ENCODE measurements at places on chromosomes 11 and 22.

- DNase-seq: no peak
Measured at GRCh38 chr11:1852877-1853276, at the start of gene LSP1. Gene LSP1 (plus strand): TSS chr11:1853084. CDS start chr11:1853145, 61 bp downstream.

GRCh38 chr11:765025-765801 is 12.1 kb downstream of the GATD1 start:
- peak; percentile 66 for DNase-seq

DNA sequence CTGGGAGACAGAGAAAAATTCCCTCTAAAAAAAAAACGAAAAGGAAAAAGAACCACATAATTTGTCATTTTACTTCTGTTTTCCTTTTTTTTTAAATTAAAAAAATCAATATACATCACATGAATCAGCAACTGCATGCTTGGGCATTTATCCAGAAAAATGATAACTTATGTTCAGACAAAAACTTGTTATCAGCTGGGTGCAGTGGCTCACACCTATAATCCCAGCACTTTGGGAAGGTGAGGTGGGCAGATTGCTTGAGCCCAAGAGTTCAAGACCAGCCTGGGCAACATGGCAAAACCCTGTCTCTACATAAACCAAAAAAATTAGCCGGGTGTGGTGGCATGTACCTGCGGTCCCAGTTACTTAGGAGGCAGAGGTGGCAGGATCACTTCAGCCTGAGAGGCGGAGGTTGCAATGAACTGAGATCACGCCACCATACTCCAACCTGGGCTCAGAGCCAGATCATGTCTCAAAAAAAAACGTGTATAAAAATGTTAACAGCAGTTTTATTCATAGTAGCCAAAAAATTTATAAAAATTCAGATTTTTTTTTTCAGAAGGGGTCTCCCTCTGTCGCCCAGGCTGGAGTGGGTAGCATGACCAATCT is 28.5 kb downstream of the AMBRA1 start:
- no peak for DNase-seq

- no peak for DNase-seq
Measured at GRCh38 chr11:90601261-90601660, 378.4 kb upstream of the CHORDC1 start.

DNA sequence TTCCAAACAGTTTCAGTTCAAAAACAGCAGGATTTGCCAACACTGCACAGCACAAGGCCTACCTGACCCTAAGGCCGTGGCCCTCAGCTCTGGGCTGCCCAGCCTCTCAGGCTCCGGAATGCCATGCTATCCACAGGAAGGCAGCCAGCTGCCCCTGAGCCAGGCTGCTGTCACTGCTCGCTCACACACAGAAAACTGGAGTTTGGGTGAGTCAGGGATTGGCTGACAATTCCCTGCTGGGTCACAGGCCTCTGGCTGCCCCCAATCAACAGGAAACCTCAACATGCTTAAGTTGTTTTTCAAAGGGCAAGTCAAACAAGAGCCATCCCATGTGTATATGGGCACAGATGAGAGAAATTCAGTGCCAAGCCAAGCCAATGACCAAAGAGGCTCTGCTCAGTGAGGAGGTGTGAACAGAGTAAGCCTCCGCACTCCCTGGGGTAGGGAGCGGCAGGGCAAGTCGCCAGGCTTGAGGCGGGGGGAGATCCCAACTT is 50.2 kb downstream of the RPL27A start:
- peak; percentile 58 for DNase-seq

- peak; percentile 88 for DNase-seq
Measured at GRCh38 chr11:12411806-12412727, 34.7 kb downstream of the PARVA start.

- no peak for DNase-seq
Measured at GRCh38 chr22:49540084-49540912, 287.4 kb downstream of the BRD1 start.

DNA sequence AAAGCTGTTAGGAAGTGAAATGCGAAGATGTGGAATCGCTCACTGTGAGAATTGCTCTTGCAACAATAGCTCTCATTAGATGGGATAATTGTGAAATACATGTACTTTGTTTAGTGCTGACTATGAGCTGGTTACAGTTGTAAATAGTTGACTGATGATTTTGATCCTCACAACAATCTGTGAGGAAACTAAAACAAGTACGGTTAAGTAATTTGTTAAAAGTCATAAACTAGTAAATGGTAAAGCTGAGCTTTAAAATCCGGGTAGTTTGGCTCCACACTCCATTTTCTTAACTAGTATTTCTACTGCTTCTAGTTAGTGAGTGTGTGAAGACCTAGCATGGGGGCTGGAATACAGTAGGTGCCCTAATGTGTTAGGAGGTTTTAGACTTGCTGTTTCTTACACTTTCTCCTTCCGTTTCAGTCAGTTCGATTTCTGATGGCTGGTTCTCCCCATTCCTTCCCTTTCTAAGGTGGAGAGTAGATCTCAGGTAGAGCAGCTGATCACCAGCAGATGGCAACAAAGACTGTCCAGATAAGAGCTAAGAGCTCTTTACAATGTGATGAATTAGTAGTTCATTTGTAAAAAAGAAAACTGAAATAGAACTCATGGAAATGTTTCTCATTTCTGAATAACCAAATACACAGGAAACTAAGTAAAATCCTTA is 16.3 kb upstream of the CYP2R1 start:
- DNase-seq: peak; percentile 66

DNA sequence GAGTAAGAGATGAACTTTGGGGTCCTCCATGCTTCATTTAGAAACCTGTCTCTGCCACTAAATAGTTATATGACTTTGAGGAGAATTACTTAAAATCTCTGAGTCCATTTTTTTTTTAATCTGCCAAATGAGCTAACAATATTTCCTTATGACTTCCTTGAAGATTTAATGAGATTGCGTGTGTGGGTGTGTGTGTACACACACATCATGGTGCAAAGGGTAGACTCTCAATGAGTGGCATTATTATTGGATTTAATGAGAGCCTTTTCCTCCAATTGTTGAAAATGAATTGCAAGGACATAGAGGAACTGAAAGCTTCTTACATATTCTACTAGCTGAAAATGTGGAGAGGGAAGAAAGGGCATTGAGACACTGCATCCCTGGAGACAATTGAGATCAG is 573.5 kb upstream of the LUZP2 start:
- DNase-seq: no peak

- no peak for DNase-seq
Measured at GRCh38 chr11:69593851-69594250, 47.1 kb upstream of the CCND1 start.

GRCh38 chr22:25746012-25746373 is 4.0 kb downstream of the MYO18B start:
- peak; percentile 65 for DNase-seq

DNA sequence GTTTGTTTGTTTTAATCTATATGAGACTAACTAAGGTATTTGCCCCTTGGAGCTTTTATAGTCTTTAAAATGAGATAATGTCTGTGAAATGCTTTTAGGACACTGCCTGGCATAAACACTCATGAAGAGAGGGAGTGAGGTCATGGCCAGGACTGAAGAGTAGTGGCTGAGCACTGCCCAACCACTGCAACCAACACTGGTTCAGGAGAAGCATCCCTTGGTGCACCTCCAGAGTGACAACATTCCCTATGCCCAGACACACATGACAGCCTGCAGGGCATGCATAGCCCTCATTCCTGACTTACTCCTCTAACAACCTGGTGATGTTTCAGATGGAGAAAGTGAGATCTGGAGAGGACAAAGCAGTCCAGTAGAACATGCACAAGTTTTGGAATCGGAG is 36.1 kb downstream of the ME3 start:
- DNase-seq: no peak

DNA sequence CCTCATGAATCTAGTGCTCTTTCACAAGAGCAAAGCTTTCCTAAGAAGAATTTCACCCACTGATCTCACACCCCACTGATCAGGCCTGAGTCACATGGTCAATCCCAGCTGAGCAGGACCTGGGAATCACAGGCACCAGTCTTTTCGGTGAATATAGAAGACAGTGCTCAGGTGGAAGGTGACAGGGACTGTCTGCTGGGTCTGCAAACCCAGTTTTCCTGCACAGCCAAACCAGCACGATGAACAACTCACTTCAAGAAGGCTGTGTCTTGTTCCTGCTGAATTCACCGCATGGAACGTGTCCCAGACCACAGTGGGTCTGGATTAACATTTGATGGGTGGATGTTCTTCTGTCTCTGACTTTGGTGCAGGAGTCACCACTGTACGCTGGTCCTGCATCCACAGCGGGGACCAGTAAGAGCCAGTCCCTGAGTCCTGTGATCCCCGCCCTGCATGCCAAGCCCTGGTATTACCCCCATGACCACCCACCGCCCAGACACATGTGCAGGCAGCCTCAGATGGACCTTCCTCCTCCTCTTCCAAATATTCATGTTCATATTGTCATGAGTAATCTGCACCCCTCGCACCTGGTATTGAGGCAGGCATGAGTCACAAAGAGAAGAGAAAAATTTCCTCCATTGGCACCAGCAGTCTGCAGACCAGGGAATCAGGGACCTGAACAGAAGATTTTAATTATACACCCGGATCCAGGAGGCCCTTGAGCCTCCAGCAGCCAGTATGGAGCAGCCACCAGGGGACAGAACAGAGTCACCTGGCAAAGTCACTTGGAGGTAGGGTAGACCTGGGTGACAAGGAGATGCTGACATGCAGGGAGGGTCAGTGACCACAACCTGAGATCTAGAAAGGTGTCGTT is 8.6 kb upstream of the IGLL5 start:
- DNase-seq: no peak

DNA sequence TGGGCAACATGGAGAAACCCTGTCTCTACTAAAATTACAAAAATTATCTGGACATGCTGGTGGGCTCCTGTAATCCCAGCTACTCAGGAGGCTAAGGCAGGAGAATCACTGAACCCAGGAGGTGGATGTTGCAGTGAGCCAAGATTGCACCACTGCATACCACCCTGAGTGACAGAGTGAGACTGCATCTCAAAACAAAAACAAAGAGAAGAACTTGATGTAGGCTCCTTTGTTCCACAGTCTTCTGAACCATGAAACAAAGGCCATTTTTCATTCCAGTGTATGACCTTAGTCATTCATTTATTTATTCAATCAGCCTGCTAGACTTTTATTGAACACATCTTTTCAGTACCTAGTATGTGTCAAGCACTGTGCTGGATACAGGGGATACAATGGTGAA is 369.6 kb downstream of the FAT3 start:
- DNase-seq: no peak

- DNase-seq: no peak
Measured at GRCh38 chr11:44332665-44333064, 22.7 kb upstream of the ALX4 start.

DNA sequence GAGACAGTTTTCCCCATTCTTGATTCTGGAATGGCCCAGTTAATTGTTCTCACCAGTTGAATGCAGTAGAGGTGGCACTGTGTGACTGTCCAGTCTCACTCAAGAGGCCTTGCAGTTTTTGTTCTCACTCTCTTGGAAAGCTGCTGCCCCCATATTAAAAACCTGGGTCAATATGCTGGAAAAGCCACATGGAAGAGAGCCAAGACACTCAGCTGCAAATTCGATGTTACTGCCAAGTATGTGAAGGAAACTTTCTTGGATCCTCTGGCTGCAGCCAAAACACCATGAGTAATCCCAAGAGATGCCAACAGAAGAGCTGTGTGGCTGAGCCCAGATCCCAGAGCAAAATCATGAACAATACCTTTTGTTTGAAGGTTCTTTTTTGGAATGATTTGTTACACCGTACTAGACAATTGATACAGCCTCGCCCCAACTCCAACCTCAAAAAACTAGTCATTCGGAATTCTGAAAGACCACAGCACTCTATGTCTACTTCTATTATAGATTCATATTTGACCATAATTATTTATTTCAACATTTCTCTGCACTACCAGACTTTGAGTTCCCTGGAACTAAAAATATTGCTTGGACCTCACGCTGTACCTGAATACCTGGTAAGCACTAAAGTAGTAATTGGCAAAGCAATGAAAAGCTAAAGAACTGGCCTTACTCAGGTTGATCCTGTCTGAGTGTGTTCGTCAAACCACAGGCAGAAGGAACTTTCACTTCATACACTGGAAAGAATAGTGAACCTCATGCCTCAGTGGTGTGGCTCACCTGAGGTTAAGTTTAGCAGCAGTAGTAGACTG is 378.8 kb downstream of the ETS1 start:
- peak; percentile 93 for DNase-seq

- no peak for DNase-seq
Measured at GRCh38 chr22:24463071-24463760, 31.9 kb upstream of the UPB1 start.

DNA sequence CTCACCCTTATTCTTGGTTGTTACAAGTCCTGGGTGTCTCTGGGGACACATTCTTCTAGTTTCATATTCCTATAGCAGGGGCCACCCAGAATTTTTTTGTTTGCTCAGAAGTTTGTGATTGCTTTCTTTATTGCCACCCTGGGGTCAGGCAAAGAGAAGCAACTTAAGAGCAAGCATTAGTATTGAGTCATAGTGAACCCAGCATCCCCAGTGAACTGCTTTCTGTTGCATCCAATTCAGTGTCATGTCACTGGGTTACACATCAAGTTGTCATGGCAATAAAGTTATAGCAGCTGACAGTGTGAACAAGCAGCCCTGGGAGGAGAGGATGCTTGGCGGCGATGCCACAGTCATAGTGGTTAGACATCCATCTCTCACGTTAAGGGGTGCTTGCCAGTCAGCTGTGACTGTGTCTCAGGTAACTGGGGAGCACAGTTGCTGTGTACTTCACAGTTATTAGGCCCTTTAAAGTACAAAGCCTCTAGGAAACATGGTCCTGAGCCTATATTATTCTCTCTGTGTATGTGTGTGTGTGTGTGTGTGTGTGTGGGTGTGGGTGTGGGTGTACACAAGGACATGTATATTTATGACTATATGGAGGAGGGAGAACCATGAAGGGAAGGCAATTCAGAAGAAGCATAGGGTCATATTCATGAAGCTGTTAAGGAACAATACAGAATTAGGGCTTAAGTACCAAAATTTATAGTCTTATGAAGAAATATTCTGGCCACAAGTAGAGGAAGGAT is 52.5 kb downstream of the TRIM44 start:
- peak; percentile 9 for DNase-seq

DNA sequence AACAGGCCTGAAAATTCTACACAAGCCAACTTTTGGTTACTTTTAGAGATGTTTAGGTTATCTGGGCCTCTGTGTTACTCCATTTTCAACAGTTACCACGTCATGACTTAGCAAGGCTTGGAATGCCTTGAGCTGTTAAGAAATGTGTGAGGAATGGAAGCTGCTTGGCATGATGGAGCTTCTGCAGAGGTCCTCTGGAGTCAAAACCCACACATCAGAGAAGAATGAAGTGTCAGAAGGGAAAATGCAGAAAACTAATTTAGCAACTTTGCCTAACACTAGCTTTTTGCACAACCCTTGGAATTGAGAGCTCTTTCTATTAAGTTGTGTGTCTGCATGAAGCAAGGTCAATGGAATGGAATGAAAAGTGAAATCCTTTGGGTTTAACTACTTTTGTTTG is 27.4 kb downstream of the FAT3 start:
- DNase-seq: no peak

DNA sequence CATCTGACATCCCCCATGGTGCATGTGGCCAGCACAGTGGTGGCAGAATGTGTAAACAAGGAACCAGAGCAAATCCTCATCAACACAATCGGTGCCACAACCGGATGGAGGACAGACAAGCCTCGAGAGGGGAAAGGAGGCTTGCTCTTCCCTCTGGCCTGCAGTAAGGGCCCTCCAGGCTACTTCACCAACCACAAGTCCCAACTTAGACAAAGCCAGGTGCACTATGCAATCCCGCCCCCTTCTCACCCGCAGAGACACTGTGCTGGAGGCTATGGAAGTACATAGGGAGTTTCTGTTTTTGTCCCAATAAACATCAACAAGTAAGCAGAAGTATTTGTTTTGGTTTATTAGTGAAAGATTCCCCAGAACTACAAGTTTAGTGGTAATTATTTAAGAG is 54.3 kb downstream of the SPATA19 start:
- DNase-seq: no peak

Measured in epithelial cell of esophagus (primary cell).